ENCODE measurements at places on chromosomes 13 and 19.

GRCh38 chr19:39328046-39328705, 7.5 kb upstream of the LRFN1 start:
- peak; percentile 83 for DNase-seq

- DNase-seq: no peak
These were observed 388.3 kb downstream of the COG6 start for GRCh38 chr13:40043764-40044163.

- no peak for DNase-seq
These were observed 275.2 kb upstream of the PCDH9 start for GRCh38 chr13:67505376-67505775.

GRCh38 chr13:47639738-47640447, 361.2 kb downstream of the SUCLA2 start:
- DNase-seq: no peak

GRCh38 chr13:50357586-50358118, 342.4 kb downstream of the KCNRG start:
- no peak for DNase-seq

GRCh38 chr13:27348461-27348860, 76.0 kb upstream of the GTF3A start:
- no peak for DNase-seq

DNA sequence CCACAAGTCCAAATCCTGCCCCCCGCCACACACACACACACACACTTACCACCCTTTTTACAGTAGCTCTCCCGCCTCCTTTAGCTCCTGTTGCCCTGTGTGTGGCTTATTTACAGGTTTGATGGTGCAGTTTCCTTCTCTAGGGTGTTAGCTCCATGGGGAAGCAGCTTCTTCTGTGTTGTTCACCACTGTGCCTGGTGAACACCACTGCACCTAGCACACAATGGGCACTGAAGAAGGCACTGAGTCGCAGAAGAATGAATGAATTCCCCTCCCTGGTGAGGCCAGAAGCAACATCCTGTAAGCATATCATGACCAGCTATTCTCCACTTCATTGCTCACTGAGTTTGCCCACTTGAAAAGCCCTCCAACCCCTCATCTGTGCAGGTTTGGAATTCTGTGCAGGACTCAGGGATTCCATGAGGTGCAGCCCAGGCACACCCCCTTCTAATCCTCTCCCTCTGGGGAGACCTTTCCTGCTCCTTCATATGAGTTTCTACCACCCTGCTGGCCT, 3.0 kb upstream of the RAB20 start:
- DNase-seq: no peak

DNA sequence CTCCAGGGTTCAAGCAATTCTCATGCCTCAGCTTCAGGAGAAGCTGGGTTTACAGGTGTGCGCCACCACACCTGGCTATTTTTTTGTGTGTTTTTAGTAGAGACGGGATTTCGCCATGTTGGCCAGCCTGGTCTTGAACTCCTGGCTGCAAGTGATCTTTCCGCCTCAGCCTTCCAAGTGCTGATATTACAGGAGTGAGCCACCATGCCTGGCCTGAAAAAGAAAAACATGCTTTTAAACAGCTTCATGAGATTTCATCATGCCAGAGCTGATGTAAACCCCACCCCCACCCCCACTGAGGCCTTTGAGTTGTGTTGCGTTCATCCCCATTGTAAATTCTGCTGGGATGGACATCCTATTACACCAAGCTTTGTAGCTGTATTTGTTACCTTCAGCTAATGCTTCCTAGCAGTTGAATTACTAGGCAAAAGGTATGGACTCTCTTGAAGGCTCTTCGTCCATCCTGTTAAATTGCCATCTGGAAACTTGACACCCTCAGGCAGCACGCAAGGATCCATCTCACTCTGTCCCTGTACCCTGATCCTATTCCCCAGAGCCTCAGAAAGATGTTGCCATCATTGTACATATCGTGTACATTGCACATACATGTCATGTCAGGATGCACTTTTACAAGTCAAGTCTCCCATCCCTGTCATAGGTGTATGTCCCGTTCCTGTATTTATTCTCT, 47.3 kb downstream of the NFIX start:
- DNase-seq: no peak

DNA sequence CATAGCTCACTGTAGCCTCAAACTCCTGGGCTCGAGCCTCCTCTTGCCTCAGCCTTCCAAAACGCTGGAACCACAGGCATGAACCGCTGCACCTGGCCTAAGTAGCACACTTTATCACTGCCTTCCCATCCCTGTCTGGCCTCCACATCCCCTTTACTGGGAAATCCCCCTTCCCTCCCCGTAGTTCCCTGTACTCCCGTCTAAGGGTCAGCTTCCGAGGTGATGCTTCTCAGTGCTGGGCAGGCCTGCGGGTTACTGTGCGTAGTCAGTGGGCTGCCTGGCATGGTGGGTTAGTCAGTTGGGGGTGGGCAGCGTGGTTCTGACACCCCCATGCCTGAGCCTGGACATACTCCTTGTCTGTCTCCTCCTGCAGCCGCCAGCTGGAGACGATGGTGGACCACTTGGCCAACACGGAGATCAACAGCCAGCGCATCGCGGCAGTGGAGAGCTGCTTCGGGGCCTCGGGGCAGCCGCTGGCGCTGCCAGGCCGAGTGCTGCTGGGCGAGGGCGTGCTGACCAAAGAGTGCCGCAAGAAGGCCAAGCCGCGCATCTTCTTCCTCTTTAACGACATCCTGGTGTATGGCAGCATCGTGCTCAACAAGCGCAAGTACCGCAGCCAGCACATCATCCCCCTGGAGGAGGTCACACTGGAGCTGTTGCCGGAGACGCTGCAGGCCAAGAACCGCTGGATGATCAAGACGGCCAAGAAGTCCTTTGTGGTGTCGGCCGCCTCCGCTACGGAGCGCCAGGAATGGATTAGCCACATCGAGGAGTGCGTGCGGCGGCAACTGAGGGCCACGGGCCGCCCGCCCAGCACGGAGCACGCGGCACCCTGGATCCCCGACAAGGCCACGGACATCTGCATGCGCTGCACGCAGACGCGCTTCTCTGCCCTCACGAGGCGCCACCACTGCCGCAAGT, 8.4 kb downstream of the PLEKHF1 start:
- DNase-seq: no peak

DNA sequence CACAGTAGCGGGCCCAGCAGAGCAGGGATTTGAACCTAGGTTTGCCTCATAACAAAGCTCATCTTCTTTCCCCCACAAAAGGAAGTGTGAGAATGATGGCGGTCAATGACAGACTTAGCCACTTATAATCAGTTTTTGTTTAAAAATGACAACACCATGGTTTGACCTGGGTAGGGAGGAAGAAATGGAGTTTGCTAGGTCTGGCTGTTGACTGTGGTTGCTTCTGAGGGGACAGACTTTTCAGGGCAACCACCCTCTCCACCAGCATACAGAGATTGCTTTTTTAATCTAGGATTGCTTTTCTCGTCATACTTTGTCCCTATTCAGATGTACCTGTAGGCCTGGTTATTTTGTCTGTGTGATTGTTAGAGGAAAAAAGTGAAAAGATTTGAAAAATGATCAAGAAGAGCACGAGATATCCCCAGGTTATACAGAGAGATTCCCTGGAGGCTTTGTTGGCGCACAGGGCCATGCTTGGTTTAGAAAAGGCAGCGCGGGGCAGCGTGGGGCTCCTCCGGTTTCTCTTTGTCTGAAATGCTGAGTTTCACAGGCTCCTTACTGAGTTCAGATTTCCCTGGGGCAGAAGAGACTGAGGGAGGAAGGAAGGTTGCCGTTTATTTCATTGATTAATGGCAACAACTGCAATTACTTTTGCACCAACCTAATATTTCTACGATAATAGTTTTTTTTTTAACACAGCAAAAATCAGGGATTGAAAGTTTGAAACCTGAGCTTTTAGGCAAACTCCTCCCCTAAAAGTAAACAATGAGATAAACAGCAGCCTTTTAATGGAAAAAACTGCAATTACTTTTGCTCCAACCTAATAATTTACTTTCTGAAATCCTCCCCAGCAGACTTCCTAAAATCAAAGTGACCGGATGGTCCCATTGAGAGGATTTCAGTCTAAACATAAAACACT, 97.0 kb upstream of the RNF113B start:
- DNase-seq: no peak

DNA sequence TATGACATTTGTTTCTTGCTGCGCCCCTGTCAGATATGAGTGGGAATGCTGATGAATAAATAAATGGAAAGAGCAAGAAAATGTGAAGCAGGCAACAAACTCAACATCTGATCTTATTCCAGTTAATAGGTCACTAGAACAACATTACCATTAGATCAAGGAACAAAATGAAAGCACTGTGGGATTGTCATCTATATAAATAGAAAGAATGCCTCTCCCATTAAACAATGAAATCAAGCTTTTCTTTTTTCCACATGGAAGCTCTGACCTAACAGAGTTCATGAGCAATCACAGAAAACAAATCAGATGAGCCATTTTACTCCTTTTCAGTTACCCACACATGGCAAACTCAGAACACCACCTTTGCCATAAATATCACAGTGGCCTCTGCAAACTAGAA, 354.8 kb downstream of the SUCLA2 start:
- no peak for DNase-seq

GRCh38 chr13:34637138-34637537, 304.9 kb upstream of the NBEA start:
- no peak for DNase-seq

Data from CD4-positive, alpha-beta T cell treated with Interleukin-15 for 4 hours (primary cell).